ENCODE measurements at places on chromosomes 1 and 21.

DNA sequence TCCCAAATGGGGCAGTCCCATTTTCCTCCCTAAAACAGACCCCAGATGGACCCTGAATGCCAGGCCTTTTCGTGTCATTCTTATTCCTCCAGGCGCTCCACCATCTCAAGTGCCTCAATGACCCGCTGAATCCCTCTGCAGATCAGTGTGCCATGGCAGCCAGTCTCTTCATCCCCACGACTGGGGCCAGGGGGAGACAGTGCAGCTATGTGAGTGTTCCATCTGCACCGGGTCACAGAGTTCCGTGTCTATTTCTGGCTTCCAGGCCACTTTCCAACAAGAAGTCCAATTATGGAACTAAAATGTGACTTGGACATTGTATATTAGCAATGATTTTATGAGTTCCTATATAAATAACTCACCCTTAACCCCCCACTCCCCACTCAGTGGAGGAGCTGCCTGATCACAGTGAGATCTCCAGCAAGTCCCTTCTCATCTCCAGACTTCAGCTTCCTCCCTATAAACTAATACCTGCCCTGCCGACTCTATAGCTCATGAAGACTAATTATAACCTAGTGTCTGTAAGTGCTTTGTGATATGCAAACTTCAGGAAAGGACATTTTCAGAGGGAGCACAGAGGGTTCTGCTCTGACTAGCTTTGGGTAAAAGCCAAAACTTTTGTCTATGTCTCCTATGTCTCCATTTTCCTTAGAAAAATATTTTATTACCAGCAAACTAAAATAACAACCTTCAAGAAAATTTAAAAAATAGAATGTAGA is 56.3 kb upstream of the NFASC start:
- DNase-seq = no peak

- DNase-seq = no peak
Measured at GRCh38 chr1:59431566-59432294, 134.8 kb downstream of the FGGY start.

DNA sequence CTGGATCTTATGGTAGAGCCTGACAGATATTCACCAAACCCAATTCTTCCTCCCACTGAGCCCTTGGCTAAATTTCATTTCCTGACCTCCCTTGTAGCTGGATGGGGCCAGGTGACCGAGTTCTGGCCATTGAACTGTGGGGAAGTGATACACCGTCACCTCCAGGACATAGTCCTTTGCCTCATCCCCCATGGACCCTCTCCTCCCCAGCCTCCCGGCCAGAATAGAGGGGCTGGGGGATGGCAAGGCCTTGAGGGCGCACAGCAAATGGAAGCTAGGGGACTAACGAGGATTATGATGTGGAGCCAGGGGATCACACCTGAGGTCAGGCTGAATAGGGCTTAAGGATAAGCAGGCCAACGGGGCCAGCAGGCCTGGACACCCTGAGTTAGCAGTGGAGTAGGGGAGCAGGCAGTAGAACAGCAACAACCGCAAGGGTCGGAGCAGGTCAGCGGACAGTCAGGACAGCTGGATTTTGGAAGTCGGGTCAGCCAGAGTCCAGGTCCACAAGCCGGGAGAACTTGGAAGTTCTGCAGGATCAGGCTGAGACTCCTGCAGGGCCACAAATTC is 15.0 kb downstream of the BATF3 start:
- no peak for DNase-seq

- no peak for DNase-seq
Measured at GRCh38 chr1:202679406-202680177, 30.7 kb downstream of the SYT2 start.

DNA sequence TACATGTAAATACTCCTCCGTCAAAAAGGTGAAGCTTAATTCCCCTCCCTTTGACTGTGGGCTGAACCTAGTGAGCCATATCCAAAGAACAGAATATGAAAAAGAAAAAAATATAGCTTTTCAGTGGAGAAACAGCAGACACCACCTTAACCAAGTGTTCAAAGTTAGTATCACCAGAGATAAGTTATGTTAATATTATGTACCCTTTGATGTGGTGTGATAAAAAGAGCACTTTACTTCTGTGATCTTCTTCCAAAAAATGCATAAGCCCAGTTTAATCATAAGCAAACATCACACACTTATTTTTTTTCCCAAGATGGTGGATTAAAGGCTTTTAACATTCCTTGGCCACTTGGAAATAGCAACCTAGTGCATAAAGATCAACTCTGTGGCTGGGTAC is 79.4 kb downstream of the SEC16B start:
- DNase-seq = no peak

DNA sequence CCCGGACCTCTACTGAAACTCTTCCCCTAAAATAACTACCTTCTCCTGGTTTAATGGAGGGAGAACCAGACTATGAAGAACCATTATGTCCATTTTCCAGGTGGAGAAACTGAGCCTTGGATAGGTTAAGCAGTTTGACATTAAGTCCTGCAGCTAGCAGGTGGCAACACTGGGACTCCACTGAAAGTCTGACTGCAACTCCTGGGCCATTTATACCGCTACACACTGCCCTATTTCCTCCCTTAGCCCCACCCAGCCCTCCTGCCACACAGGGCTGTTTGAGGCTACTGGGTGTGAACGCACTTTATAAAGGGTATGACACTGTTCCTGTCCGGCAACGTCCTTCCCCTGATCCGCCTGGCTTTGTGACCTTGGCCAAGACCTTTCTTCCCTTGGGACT is 511 bp upstream of the INPP5B start:
- no peak for DNase-seq

DNA sequence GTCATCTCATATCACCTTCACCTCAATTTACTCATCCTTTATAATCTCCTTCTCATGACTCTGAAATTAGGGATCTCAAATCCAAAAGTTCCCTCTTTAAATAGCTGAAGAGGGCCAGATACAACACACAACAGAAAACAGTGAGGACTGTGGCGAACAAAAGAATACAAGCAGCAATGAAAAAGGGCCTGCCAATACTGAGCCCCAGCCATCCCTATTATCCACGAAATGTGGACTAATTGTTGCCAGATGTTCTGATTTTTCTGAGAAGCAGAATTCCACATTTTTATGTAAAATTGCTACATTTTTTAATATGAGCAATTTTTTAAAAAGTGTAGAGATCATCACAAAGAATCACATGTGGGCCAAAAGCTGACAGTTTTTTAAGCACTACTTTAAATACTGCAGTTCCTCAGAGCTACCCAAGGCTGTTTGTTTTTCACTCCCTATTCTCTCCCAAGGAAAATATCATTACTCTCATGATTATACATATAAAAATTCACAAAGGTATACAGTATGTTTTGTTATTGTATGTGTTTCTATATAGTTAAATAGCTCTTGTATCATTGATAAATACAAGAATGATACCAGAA is 90.0 kb downstream of the ASH1L start:
- no peak for DNase-seq

GRCh38 chr1:182723200-182723599 is 38.8 kb upstream of the RGS8 start:
- no peak for DNase-seq

DNA sequence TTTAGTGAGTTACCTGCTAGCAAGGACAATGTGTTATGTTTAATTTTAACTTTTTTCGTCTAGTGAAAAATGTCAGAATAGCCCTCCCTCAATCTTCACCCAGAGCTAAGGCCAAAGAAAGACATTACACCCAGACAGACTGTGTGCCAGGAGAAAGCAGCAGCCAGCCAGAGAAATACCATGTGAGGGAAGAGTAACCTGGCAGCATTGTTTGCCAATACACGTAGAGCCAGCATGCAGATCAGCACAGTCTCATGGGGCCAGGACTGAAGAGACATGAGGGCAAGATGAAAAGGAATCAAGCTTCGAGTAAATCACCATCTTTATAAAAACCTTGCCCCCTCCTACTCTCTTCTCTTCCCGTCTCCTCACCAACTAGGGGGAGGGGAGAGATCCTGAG is 88.5 kb upstream of the ADAR start:
- DNase-seq = no peak

DNA sequence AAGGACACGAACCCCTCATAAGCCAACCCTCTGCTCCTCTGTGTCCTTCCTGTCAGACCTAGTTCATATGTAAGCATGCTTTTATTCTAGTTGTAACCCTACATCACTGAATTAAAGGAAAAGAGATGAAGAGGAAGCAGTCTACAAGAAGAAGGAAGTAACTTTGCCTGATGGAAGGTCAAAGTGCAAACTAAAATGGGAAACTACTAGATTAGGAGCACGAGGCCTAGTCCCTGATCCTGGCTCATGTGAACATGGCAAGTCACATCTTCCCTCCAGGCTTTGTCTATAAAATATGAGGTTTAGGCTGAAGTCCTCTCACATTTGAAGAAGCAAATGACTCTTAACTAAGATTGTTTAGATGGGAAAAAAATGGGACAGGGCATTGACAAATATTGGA is 13.2 kb downstream of the ZMYND12 start:
- no peak for DNase-seq

GRCh38 chr1:94101613-94102525 is 19.1 kb downstream of the ABCA4 start:
- DNase-seq = peak; percentile 87

DNA sequence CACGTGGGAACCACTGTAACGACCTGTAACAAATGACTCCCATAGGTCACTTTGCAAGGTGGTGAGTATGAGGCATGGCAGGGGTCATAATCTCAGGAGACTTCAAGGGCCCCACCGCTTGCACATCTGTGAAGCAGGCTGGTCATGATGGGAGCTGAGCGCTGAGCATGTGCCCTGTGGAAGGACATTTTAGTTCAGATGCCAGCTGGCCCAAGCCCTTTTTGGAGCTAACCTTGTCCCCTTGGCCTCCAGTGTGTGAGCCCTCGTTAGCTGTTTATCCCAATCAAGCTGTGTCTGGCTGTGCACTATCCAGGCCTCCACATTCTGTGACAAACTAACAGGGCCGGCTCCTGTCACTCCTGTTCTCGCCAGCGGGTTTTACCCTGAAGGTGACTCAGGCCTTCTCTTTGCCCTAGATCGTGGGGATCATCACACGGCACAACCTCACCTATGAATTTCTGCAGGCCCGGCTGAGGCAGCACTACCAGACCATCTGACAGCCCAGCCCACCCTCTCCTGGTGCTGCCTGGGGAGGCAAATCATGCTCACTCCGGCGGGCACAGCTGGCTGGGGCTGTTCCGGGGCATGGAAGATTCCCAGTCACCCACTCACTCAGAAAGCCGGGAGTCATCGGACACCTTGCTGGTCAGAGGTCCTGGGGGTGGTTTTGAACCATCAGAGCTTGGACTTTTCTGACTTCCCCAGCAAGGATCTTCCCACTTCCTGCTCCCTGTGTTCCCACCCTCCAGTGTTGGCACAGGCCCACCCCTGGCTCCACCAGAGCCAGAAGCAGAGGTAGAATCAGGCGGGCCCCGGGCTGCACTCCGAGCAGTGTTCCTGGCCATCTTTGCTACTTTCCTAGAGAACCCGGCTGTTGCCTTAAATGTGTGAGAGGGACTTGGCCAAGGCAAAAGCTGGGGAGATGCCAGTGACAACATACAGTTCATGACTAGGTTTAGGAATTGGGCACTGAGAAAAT is 7.6 kb downstream of the NPPA start:
- no peak for DNase-seq

DNA sequence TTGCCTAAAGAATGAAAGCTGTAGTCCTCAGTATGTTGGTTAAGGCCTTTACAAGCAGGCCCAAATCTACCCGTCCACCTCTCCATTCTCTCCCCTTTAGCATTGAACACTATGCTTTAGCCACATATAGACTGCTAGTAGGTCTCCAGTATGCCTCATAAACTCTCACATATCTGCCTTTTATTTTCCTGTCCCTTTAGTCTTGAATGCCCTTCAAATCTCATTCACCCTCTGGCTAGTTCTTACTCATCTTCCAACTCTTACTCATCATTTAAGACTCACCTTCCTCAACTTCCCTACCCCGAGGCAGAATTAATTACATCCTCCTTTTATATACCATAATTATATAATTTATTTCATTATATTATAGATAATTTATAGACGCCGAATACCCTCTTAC is 78.7 kb upstream of the TSPAN2 start:
- no peak for DNase-seq

- DNase-seq = no peak
Measured at GRCh38 chr1:150106341-150106740, 38.8 kb downstream of the VPS45 start.

- DNase-seq = no peak
Measured at GRCh38 chr1:47577303-47578025, 139.6 kb downstream of the FOXD2 start.

- DNase-seq = no peak
Measured at GRCh38 chr1:100719490-100719889, at the start of gene VCAM1. Gene VCAM1 (plus strand): TSS chr1:100719742. CDS start chr1:100719861, 119 bp downstream.

- peak; percentile 53 for DNase-seq
Measured at GRCh38 chr1:235270625-235271024, 57.4 kb downstream of the ARID4B start.

DNA sequence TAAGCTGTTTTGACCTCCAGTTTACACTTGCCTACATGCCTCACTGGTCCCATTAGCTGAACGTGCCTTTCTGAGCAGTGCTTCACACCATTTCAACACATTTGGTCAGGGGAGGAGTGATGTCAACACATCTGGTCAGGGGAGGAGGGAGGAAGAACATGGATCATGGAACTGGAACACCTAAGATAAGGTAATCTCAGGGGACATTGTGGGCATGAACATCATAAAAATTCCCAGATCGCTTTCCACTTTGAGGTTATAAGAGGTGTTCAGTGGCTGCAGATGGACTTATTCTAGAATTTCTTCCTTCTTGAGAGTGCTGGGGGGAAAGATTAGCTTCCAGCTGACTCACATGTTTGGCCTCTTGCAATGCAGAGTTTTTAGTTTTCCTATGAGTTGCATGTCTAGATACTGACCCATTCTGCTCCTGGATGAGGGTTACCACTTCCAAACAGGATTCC is 2.0 kb downstream of the QSOX1 start:
- DNase-seq = no peak

DNA sequence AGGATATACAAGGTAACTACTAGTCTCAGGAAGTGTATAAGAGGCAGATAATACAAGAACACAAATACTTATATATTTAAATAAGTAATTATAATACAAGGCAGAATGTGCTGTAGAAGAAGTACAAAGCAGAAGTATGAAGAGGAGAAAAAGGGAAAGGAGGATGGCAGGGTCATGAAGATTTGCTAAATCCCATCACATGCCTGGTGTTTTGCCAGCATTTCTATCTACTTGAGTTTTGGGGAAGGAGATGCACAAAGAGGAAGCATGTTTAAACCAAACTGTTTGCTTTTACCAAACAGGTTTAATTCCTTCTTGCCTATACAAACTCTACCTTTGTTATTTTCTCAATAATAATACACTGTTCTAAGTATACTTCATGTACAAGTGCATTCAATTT is 60.9 kb upstream of the PODN start:
- peak; percentile 10 for DNase-seq

- no peak for DNase-seq
Measured at GRCh38 chr1:10068605-10069294, 36.0 kb downstream of the UBE4B start.

DNA sequence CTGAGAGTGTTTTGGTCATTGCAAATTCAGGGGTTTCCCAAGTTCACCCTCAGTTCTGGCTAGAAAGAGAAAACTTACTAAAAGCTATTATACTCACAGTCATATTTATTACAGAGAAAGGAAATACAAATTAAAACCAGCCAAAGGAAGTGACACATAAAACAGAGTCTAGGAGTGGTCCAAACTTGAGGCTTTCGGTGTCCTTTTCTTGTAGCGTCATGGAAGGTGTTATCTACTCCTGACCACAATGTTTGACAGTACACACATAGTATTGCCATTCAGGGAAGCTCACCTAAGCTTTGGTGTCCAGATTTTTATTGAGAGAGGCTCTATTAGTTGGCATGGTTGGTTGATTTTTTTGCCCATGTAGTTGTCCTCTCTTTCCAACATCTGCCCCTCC is 59.0 kb downstream of the SLC35A3 start:
- DNase-seq = no peak

Data from common myeloid progenitor, CD34-positive (primary cell).